Mesenteric fat pad (tissue), 1 donor: ENCODE measurements at places on chromosomes 6 and 20. TPM values are rescaled to one million over a fixed set of nuclear protein-coding genes. Genes with fewer than 3 reads are reported as not detected.

TNF gene
- total RNA-seq = 1.2 TPM

GGTLC1 gene
- not detected for total RNA-seq

- no peak for DNase-seq
These were observed 6.5 kb upstream of the LY6G5C start for GRCh38 chr6:31687321-31687720.

DNA sequence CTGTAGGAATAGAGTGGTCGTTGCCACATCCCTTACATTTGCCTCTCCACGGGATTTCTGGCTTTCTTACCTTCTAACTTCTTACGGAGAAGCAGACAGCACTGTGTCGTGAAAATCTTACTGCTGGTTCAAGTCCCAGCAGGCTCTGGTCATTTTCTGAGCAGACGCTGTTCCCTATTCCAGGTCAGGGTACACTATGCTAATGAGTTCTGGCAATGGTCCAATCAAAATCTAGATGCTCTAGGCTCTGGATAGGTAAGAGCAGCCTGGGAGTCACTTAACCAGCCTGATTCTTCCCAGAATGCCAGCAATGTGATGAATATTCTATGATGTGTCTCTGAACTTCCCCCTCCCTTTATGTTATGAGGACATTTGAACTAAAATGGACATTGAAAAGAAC lies at the start of gene GCM1:
Gene GCM1, minus strand, starts transcription at position 158 of the 400 bp plus-strand sequence. CDS start 3,209 bp downstream, outside the sequence.
- no peak for DNase-seq

GRCh38 chr6:116530436-116530835 lies 15.0 kb downstream of the TRAPPC3L start:
- DNase-seq = no peak

DNA sequence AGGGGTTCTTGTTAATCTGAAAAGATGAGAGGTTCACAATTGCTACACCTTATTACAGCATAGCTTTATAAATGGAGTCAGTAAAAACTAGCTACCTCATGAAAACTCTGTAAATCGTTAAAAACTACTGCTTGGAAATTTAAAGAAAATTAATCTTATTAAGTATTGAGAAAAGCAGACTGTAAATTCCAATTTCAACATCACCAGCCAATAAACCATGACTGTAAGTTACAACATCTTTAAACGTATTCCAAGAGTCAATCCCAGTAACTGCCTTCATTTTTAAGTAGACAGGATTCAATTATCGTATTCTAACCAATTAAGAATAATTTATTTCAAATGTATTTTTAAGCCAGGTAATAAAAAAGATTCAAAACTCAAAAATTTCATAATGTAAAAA lies 70.3 kb downstream of the ATG5 start:
- no peak for DNase-seq

GRCh38 chr6:26660000-26660361 lies 435 bp upstream of the ZNF322 start:
- no peak for DNase-seq

- no peak for DNase-seq
These were observed 209.9 kb upstream of the PRND start for GRCh38 chr20:4511776-4512175.

DNA sequence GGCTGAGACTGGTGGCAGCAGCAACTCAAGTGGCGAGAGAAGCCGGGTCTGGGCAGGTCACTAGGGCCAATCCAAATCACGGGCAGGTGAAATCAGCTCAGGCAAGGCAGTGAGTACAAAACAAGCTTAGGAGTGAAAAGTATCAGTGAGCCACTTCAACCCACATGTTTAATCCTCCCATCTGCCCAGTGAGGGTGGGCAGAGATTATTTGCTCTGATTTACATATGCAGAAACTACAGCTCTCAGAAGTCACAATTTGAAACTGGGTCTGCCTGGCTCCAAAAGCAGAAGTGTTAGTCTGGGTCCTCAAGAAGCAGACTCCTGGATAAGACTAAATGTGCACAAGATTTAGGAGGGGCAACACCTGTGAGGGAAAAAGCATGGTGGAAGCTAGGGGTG lies 173.7 kb upstream of the LRFN2 start:
- DNase-seq = no peak
